ENCODE measurements at places on chromosomes 6 and 20. TPM values are rescaled to one million over a fixed set of nuclear protein-coding genes. Genes with fewer than 3 reads are reported as not detected.

SLC26A8 gene
- total RNA-seq = not detected

DNA sequence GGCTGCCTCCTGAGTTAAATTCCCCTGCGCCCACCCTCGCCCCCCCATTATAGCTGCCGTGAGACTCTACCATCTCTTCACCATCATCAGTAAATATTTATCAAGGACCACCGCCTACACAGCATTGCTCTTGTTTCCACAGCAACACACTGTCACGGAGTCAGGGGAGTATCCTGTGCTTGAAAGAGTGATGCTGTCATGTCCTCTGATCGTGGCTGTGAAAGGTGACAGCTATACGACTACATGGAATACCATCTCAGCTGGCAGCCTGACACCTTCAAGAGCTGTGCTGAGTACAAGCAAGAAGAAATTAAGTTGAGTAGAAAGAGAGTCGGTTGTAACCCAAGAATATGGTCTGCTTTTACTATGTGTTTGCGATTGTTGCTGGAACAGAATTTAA, 3.4 kb downstream of the PTPRT start:
- DNase-seq = no peak

- no peak for DNase-seq
These were observed 106.7 kb upstream of the CENPW start for GRCh38 chr6:126233192-126233591.

PTCRA gene
- total RNA-seq = not detected

DNA sequence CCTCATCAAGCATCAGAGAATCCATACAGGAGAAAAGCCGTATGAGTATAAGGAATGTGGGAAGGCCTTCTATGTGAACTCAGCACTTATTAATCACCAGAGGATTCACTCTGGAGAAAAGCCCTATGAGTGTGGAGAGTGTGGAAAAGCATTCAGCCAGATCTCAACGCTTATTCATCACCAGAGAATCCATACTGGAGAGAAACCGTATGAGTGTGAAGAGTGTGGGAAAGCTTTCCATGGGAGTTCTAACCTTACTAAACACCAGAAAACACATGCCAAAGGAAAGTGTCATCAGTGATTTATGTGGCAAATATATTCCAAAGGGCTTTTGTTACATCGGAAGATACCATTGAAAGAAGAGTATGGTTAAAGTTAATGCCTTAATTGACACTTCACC, 25.4 kb downstream of the ZKSCAN8 start:
- DNase-seq = peak; percentile 92

- no peak for DNase-seq
These were observed 32.5 kb downstream of the HLA-DPB1 start for GRCh38 chr6:33108307-33108706.

DNA sequence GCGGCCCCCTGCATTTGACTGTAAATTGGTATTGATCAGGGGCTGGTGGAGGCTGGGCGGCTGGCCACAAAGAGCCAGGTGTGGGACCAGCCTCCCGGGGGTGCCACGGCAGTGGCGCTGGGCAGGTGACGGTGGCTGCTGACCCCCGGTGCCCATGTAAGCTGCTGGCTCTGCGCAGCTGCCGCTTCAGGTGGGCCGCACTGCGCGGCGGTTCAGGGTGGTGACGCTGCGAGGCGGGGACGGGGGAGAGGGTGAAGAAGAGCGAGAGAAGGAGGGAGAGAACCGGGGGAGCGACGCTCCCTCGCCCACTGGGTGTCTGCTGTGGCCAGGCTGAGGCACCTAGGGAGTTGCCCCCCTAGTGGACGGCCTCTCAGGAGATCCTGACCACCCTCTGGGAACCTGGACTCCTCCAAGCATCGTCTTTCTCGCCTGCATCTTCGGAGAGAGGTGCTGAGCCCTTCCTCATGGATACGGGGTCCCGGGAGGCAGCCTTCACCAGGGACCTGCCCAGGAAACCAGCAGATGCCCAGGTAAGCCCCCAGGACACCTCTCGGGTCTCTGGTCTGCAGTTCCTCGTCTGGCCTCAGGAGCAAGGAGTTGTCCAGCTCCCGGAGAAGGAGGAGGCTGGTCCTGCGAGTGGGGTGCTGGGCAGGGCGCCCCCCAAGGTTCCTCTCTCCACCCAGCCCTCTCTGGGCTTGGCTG, 77.5 kb upstream of the GATA5 start:
- no peak for DNase-seq

- DNase-seq = no peak
These were observed 25.6 kb downstream of the PRPF6 start for GRCh38 chr20:64006490-64006889.

GRCh38 chr6:46378161-46378881, 112.9 kb downstream of the RCAN2 start:
- no peak for DNase-seq

TREML1 gene
- not detected for total RNA-seq

RRAGD gene
- total RNA-seq = not detected

DNA sequence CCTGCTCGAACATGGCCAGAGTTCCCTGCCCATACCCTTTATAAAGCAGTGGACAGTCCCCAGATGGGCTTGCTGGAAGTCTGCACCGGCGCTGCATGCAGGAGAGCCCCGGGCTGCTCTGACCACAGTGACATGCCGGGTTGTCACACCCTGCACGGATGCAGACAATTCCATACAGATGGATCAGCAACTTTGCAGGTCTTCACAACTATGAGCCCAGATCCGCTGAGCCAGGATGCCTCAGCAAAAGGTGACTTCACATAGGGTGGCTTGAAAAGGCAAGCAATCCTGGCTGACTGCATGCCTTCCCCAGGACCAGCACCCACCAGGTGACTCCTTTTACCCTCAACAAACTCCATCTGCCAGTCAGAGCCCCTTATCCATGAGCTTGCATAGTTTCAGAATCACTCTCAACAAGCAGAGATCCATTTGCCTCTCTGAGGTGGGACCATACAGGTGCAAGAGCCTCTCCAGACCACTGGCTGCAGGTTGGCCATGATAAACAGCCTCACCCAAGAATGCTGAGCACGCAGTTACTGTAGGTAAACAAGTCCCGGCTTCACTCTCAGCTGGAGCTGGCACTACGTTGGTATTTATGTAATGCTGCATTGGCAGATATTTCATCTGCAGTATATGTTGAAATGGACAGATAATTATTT, 183.0 kb upstream of the QKI start:
- DNase-seq = no peak

LATS1 gene
- 20.2 TPM for total RNA-seq

ADGRF5 gene
- 0.65 TPM for total RNA-seq

DNA sequence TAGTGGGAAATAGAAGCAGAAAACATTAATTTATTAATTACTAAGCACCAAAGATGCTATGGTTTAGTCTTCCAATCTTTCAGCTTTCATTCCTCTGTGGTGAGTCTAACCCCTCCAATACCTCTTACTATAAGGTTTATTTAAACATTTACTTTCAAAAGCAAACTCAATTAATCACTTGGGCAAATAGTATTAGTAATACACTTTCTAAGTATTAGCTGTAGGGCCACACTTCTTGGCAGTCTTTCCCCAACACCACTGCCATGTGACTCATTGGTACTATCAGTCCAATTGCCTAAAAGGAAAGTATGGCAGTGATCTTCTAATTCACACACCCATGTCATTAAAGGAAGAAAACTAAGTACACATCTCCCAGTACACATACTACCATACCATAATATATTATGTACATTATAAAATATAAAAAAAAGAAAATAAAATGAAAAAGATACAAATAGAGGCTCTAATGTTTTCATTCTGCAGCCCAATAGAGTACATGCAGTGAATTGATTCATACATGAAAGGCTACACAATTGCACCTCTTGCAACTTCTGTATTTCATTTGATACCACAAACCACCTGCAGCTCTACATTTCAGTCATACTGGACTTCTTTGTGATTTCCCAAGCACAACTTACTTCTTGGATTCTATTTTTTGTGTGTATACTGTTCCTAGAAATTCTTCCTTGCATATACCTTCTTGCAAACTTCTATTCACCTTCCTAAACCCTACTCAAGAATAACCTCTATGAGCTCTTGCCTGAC, 218.6 kb downstream of the PKHD1 start:
- no peak for DNase-seq

UBE2J1 gene
- total RNA-seq = 43.4 TPM

DNA sequence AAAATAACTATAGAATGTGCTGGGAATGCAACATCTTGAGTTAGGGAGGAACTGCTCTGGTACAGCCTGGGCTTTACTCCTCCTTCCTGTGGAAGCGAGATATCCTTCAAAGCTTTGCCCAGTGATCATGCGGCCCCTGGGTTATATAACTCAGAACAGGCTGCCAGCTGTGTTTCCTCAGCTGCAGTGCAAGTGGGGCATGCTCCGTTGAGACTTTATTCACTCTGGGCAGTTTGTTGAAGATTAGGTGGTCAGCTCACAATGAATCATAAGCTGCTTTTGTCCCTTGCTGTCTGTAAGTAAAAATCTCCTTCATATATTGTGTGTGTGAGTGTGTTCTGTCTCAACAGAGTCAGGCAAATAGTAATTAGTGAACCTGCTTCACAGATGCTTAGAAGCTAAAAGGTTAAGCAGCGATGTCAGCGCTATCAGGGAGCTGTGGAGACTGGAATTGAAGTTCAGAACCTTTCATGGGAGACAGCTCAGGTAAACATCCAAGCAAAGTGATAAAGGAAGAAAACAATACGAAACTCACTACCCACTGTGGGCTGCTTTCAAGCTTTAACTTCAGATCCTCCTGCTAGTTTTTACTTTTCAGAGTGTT, 688.4 kb downstream of the HTR1B start:
- no peak for DNase-seq

DNA sequence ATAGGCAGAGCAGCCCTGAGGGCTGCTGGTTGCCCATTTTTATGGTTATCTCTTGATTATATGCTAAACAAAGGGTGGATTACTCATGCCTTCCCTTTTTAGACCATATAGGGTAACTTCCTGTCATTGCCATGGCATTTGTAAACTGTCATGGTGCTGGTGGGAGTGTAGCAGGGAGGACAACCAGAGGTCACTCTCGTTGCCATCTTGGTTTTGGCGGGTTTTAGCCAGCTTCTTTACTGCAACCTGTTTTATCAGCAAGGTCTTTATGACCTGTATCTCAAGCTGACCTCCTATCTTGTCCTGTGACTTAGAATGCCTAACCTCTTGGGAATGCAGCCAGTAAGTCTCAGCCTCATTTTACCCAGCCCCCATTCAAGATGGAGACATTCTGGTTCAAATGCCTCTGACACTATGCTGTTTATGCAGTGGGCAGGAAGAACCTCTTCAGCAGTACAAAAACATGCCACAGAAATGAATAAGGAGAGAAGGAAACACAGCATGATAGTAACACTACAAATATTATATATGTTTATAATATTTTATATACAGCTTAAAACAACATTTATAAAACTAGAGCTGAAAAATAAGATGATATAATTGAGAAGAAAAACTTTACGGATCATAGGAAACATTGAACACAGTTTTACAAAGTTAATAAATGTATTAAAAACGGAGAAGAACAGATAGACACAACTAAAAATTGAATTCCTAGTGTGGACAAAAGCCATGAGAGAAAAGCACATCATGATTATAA, 58.9 kb upstream of the SAMD5 start:
- no peak for DNase-seq

- DNase-seq = no peak
These were observed 13.4 kb downstream of the UBE2V1 start for GRCh38 chr20:50099565-50099991.

LTB gene
- not detected for total RNA-seq

BHLHE23 gene
- total RNA-seq = not detected

SMLR1 gene
- total RNA-seq = not detected

GRCh38 chr6:90547079-90547478, 39.8 kb downstream of the MAP3K7 start:
- no peak for DNase-seq

- DNase-seq = no peak
These were observed 62.6 kb upstream of the MAP7 start for GRCh38 chr6:136612666-136613389.

DNA sequence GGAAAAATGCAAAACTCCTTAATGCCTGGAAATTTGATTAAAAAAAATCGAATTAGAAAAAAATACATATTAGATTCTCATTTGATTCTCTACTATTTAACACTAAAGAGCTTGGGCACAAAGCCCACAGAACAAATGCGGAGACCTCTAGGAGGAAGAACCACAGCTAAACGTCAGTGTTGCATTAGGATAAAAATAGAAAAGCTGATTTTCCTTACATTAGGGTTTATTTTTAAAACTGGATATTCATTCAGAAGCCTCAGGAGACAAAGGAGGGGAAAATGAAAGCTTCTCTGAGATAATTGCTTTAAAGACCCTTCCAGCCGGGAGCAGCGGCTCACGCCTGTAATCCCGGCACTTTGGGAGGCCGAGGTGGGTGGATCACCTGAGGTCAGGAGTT, 77.3 kb downstream of the ECT2L start:
- DNase-seq = no peak

DNA sequence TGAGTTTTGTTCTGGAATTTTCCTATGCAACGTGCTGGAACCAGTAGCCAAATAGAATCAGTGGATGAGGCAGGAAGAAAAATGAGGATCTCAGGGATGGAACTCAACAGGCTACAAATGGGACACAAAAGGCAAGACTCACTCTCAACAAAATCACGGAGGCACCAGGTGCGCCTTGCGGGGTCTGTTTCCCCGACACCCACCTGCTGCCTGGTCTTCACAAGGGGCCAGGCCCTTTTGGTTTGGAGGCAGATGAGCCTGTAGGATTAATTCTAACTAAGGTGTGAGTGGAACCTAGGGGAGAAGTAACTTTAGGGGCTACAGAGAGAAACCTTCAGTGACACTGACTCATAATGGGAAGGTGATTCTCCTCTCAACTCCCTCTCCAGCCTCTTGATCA, 56.5 kb downstream of the ZNF831 start:
- DNase-seq = no peak

- DNase-seq = peak; percentile 31
These were observed 658.8 kb downstream of the PTPRT start for GRCh38 chr20:42530855-42531448.

DNA sequence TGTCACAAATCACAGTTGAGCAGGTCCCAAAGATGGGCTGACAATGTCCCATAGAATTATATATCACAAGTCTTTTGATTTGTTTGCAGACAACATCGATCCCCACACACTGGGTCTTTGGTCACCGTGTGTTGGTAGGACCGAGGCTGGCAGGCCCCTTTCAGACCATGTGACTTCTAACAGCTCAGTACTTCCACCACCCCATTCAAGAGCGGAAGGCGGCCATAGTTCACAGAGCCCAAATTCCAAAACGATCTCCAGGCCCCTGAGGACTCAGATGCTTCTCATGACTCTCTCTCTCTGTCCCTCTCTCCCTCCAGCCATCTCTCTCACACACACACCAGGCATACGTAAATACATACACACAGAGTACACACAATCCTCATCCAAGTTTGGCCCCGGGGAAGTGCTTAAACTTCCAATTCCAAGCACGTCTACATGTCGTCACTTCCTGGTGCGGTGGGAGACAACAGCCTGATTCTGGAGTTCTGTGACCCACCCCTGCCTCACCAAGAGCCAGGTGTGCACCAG, 155.9 kb upstream of the INSM1 start:
- DNase-seq = no peak

- no peak for DNase-seq
These were observed 333.9 kb downstream of the TFAP2B start for GRCh38 chr6:51152594-51152993.

CYP21A2 gene
- not detected for total RNA-seq

- no peak for DNase-seq
These were observed 73.5 kb upstream of the PBOV1 start for GRCh38 chr6:138291849-138292181.
